Urinary bladder (tissue), 4 donors: ENCODE measurements at places on chromosomes 5 and 9. TPM values are rescaled to one million over a fixed set of nuclear protein-coding genes. Genes with fewer than 3 reads are reported as not detected.

Gene ZBTB6
- 35.2 TPM for total RNA-seq

DNA sequence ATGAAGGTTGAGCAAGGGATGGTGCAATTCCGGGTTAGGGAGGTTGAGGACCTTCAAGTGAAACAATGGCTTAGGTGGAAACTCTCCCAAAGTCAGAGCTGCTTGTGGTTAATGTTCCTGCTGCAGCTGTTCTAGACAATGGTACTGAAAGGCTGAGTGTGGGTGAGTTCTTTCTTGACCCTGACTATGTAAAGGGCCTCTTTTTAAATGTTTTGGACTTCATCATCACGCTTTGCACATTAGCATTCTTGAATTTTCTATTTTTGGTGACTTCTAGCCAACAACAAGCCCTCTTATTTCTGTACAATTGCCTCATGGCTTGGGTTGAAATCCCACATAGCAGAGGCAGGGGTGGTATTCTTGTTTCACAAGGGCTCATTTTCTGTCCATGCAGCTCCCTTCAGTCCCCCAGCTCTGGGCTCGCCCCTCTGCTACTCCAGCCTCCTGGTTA, 136.3 kb upstream of the ANKRD55 start:
- no peak for DNase-seq

- DNase-seq = no peak
Measured at GRCh38 chr5:95986937-95987520, 25.4 kb upstream of the ELL2 start.

- no peak for DNase-seq
Measured at GRCh38 chr5:77305956-77306355, 95.5 kb downstream of the PDE8B start.

DNA sequence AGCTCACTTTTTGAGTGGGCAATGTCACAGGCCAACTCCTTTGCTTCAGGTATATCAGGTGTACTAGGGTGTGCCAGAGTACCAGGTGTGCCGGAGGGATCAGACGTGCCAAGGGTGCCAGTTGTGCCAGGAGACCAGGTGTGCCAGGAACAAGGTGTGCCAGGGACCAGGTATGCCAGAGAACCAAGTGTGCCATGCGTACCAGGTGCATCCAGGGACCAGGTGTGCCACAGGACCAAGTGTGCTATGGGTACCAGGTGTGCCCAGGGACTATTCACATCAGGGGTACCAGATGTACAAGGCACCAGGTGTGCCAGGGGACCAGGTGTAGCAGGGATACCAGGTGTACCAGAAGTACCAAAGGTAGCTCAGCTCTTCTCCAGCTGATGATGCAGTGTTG, 174.7 kb upstream of the S1PR3 start:
- no peak for DNase-seq

Gene PCA3
- total RNA-seq = 0.26 TPM

GRCh38 chr5:74457876-74458275, 182.7 kb downstream of the ENC1 start:
- no peak for DNase-seq

DNA sequence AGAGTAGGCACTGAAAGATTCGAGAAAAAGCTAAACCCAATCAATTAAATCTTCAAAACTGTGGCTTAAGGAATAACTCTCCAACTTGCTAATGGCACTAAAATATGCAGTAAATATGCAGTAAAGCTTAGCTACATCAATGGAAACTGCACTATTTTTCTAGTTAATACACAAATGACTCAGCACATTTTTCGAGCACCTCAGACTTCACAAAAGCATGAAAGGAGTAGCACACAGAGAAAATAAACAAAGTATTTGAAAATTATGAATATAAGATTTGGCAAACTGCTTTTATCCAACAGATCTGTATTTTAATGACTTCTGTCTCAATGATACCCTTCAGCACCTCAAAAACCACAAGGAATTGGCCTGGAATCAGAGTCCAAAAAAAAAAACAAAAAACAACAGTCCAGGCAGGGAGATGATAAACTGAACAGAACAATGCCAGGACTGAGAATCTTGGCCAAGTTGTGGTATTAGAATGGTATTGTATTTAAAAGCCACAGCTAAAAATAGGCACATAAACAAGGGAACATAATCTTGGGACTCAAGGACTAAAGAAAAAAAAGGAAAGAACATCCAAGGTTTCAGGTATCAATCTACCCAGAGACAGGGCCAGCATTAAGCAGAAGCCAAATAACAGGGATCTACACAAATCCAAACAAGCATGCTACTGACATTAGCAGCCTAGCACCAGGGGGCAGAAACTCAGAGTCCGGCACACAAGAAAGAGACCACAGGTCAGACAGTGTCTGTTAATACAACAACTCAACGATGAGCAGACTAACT, 21.4 kb downstream of the TMEM245 start:
- DNase-seq = no peak

Gene SLC25A2
- 0.69 TPM for total RNA-seq

- DNase-seq = no peak
Measured at GRCh38 chr5:177304392-177305119, 957 bp downstream of the PRELID1 start.

Gene POC5
- total RNA-seq = 26.5 TPM

Gene PCDHA9
- 0.90 TPM for total RNA-seq

DNA sequence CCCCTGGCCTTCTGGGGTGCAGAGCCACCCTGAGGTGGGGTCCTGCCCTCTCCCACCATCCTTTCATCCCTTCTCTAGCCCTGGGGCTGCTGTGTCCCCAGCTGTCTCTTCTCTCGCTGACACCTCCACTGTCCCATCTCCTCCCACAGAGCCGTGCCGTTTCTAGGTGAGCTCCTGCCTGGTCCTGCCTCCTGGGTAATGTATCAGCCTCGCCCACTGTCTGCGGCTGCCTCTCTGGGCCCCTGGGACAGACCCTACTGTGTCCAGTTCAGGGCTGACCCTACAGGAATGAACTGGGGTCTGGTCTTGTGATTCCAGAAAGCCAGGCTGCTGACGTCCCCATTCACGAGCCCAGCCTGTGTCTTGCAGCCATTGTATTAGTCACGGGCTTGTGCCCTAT, 4.1 kb downstream of the PAEP start:
- DNase-seq = no peak
